ENCODE measurements at places on chromosomes 12 and 14. TPM values are rescaled to one million over a fixed set of nuclear protein-coding genes. Genes with fewer than 3 reads are reported as not detected.

Gene TAS2R42
- total RNA-seq: not detected

Gene LRRIQ1
- 0.19 TPM for total RNA-seq

Gene SERPINA10
- not detected for total RNA-seq

Gene GNB3
- 8.2 TPM for total RNA-seq

Gene A2M
- total RNA-seq: 2,139 TPM

Gene PTPRO
- total RNA-seq: 16.1 TPM

Gene NXPH4
- total RNA-seq: 0.55 TPM

Gene PLEKHH1
- 1.6 TPM for total RNA-seq
